Activated T-helper 1 cell treated with anti-CD3 and anti-CD28 coated beads, Interleukin-12 subunit alpha, Interleukin-12 subunit beta, Interleukin-2, Interleukin-4 antibody, amounts not matched to agents 30 ng/mL and 10 ng/mL and 1 ng/mL, durations not matched to agents 14 hours and 24 hours and 36 hours (primary cell): ENCODE measurements at places on chromosomes 7 and 10.

- DNase-seq: no peak
- no peaks in the 10 kb centered on the region for H3K27me3 ChIP-seq
- H3K4me3 ChIP-seq: no peak overlapping the region
- H3K27ac ChIP-seq: no peak overlapping the region
- H3K36me3 ChIP-seq: no peaks in the 10 kb centered on the region
Measured at GRCh38 chr7:126529254-126529653, 723.5 kb downstream of the GRM8 start.

DNA sequence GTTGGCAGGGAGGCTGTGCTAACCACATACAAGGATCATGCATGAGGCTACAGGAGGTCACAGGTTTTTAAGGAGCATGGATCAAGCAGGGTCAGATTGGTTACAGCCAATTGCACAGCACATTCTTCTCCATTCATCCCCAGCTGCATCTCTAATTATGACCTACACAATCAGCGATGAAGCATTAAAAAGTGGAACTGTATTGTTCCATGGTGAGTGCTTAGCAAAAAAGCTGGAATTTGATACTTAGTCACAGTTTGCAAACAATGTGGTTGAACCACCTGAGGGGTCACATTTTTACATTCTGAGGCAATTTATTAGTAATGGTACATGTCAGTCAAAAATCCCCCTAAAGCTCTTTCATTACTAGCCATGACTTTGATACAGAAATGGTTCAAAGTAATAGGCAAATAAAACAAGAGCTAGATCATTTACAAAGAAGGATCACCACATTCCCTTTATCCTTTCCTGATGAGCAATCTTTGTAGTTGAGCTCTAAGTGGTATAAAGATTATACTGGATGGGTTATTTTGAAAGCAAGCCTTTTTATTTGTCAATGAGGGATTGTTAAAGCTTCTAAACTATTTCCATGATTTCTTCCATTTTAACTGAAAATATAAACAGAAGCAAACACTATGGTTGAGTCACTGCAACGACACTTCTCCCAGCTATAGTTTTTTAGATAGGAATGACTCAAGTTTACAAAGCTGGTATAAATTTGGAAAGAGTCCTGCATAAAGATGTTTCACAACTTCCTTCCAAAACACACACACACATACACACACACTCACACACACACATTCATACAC is 217.8 kb upstream of the SEMA3A start:
- no peaks in the 10 kb centered on the region for H3K27me3 ChIP-seq
- no peaks in the 10 kb centered on the region for H3K36me3 ChIP-seq
- H3K27ac ChIP-seq: no peak overlapping the region
- no peaks in the 10 kb centered on the region for H3K4me1 ChIP-seq

DNA sequence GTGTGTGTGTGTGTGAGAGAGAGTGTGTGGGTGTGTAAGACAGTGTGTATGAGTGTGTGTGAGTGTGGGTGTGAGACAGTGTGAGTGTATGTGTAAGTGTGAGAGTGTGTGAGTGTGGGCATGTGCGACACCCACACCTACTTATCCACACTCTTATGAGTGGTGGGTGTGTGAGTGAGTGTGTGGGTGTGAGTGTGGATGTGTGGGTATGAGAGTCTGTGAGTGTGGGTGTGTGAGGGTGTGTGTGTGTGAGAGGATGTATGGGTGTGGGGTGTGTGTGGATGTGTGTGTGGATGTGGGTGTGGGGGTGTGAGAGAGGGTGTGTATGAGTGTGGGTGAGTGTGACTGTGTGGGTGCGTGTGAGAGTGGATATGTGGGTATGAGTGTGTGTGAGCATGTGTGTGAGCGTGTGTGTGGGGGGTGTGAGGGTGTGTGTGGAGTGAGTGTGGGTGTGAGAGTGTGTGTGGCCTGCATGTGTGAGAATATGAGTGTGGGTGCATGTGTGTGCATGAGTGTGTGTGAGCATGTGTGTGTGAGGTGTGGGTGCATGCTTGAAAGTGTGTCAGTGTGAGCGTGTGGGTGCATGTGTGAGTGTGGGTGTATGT is 15.1 kb downstream of the VWC2 start:
- H3K27ac ChIP-seq: peak overlapping the region; percentile 1
- H3K27me3 ChIP-seq: peaks cover 1% of the 10 kb centered on the region
- no peak for DNase-seq
- no peaks in the 10 kb centered on the region for H3K36me3 ChIP-seq
- no peaks in the 10 kb centered on the region for H3K4me1 ChIP-seq
- H3K4me3 ChIP-seq: no peak overlapping the region

GRCh38 chr7:16404636-16405035 is 16.7 kb downstream of the CRPPA start:
- H3K36me3 ChIP-seq: no peaks in the 10 kb centered on the region
- no peak overlapping the region for H3K4me3 ChIP-seq
- DNase-seq: no peak
- no peak overlapping the region for H3K27ac ChIP-seq
- H3K27me3 ChIP-seq: no peaks in the 10 kb centered on the region

DNA sequence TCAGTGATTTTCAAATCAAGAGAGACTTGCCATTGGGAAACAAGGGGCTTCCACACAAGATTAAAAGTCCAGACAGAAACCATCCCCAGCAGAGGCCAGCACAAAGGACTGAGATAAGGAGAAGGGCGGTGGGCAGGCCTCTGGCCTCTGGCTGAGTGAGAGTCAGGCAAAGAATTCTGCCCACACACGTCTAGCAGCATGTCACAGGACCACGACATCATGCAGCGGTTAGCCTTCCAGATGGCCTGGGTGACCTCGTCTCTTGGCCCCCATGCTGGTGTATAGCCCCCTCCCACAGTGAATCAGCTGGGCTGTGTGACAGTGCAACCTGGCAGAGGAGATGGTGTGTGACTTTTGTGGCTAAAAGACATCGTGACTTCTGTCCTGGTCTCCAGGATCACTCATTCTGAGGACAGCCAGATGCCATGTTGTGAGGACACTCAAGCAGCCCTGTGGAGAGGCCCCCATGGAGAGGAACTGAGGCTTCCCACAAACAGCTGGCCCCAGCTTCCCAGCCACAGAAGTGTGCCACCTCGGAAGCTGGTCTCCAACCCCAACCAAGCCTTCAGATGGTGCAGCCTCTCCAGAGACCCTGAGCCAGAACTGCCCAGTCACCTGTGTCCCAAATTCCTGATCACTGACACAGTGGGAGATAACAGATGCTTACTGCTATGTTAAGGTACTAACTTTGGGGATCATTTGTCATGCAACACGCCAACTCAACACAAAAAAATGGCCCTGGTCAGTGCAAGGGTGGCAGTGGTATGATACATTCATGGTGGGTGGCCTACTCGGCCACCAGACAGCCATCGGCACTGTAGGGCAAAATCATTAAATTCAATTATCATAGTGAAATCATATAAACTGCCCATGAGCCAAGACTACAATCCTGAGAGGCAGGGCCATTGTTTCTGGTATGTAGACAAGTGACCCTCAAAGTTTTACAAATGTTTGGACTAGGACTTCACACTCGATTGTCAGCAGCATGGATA is 73.2 kb downstream of the TNS3 start:
- no peak for DNase-seq
- H3K27ac ChIP-seq: no peak overlapping the region
- no peak overlapping the region for H3K4me3 ChIP-seq
- H3K36me3 ChIP-seq: no peaks in the 10 kb centered on the region

- H3K4me3 ChIP-seq: no peak overlapping the region
- peaks cover 36% of the 10 kb centered on the region for H3K27me3 ChIP-seq
- no peaks in the 10 kb centered on the region for H3K4me1 ChIP-seq
Measured at GRCh38 chr7:45092931-45093235, 4.1 kb upstream of the NACAD start.
